Fibroblast of pulmonary artery (primary cell): ENCODE measurements at places on chromosomes 11 and 22.
A peak's percentile ranks its signal among the peaks of the same experiment; 100 is the strongest.

DNA sequence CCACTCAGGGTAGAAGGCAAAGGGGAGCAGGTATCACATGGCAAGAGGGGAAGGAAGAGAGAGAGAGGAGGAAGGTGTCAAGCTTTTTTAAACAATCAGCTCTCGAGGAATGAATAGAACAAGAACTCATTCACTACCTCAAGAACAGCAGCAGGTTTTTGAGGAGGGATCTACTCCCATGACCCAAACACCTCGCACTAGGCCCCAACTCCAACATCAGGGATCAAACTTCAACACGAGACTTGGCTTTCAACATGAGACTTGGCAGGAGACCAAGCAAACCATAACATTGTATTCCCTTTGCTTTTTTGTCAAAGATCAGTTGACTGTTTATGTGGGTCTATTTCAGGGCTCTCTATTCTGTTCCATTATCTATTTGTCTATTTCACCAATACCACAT lies 26.9 kb upstream of the APOBEC3A start:
- no peak for DNase-seq

GRCh38 chr11:8247312-8247711 lies 16.4 kb downstream of the LMO1 start:
- DNase-seq, result no peak

DNA sequence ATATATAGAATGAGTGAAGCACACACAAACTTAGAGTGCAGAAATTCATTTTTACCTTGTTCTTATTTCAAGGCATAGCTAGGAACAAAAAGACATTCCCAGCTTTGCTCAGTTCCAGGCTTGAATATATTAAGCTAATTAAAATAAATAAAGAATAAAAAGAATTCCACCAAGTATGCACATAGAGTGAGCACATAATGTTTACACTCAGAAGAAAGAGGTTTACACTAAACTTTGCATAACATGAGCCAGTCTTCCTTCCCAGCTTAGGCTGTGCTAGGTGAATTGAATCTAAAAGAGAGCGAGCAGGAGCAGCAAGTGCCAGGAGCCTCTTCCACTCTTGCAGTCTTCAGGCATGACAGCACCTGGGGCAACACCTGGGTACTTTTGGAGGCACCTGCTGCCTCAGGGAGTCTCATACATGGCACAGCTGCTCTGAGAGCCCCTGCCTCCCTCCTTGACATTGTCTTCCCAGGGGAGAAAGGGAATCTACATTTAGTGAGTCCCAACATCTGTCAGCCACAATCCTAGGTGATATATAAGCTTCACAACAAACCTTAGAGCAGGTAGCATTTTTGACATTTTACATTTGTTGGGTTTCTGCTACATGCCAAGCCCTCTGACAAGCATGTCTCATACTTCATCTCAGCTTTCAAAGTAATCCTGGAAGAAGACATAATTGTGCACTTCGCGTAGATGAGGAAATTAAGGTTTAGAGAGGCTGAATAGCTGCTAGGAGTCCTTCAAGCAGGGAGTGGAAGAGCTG lies 732.7 kb upstream of the TENM4 start:
- DNase-seq, result no peak

DNA sequence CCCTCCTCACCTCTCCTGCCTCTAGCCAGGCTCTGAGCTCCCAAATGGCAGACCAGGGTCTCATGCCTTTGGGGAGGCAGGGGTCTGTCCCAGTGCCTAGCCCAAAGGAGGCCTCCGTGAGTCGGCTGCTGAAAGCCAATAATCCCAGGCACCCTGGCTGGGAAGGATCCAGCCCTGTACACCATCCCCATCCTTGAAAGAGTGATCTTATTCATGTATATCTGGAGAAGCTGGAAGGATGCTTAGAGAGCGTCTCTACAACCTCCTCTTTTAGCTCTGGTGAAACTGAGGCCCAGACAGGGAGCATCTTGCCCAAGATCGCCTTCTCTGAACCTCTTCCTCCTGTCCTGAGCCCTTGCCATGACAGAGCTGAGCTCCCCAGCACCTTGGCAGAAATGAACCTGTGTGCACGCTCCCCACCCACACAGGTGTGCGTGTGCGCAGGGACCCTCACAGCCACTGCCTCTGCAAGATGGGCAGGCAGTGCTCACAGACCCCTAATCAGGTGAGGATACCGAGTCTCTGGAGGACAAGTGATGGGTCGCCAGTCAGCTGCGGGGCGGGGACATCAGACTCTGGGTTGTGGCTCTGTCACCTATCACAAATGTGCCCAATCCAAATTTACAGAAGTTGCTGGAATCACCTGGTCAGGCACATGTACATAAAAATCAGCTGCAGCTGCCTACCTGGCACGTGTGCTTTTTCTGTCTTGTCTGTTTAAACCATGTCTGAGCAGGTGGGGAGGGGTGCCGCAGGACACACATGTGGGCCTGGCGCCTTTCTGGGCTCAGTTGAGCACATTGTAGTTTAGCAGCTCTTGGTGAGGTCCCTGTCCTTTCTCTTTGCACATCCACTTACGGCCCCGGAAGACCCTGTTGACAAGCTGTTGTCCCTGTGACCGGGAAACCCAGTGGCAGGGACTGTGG lies 49.3 kb upstream of the WNT7B start:
- DNase-seq, result no peak

DNA sequence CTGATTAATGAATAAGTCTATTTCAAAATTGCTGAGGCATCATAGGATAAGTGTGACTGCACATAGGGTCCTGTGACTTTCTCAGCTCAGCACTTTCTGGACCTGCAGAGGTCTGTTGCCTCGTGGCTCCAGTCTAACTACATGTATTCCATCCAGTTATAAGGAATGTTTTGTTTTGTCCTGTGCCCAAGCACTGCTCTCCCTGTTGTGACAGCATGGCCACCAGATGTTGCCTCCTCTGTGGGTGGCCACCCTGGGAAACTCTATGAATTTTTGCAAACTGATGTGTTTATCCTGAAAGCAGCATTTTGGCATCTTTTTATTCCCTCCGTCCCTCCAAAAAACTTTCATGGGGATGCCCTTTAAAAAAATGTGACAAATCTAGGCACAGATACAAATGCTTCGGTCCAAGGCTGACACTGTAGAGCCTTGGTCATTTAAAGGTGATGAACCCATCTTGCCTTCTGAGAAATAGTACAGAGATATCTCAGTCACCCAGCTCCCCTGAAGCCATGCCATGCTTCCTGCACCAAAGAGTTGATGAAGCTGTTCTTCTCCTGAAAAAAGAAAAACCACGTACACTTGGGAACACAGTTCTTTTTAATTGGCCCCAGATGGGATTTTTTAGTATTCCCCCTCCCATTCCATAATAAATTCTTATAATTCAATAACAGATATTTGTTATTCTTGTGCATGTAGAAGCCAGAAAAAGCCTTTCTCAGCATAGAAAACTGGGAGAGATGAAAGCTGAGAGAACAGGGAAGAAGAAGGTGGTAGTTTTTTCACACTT lies 72.6 kb downstream of the CCDC34 start:
- DNase-seq, result no peak

DNA sequence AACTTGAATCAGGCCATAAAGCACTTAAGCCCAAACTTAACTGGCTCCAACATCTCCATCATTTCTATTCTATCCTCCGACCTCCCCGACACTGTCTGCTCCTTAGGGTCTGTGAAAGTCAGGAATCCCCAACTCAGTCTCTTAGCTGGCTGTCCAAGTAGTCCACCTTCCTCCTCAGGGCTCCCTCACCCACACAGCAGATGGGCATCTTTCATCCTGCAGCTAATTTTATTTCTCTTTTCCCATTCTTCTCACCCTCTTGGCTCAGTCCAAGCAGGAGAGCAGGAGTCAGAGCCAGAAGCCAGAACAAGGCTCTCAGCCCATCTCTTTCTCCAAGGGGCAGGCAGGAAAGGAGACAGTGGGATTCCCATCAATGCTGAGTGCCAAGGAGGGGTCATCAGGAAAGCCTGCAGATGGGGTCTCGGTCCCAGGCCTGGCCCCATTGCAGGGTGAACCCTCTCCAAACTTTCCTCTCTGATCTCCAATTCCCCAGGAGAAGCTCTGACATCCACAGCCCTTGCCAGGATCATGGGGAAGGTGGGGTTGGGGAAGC lies 40.4 kb upstream of the JAM3 start:
- DNase-seq, result no peak

DNA sequence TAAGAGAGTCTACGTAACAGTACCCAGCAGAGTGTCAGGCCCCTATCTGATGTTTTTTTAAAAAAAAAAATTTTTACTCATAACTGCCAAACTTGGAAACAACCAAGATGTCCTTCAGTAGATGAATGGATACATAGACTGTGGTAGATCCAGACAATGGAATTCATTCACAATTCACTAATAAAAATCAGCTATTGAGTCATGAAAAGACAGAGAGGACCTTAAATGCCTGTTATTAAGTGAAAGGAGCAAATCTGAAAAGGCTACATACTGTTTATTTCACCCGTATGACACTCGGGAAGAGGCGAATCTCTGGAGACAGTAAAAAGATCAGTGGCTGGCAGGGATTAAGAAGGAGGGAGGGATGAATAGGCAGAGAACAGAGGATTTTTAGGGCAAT lies 541.4 kb upstream of the TENM4 start:
- no peak for DNase-seq

- DNase-seq, result peak; percentile 98
Measured at GRCh38 chr11:57434640-57435546, 8.0 kb upstream of the SLC43A3 start.

DNA sequence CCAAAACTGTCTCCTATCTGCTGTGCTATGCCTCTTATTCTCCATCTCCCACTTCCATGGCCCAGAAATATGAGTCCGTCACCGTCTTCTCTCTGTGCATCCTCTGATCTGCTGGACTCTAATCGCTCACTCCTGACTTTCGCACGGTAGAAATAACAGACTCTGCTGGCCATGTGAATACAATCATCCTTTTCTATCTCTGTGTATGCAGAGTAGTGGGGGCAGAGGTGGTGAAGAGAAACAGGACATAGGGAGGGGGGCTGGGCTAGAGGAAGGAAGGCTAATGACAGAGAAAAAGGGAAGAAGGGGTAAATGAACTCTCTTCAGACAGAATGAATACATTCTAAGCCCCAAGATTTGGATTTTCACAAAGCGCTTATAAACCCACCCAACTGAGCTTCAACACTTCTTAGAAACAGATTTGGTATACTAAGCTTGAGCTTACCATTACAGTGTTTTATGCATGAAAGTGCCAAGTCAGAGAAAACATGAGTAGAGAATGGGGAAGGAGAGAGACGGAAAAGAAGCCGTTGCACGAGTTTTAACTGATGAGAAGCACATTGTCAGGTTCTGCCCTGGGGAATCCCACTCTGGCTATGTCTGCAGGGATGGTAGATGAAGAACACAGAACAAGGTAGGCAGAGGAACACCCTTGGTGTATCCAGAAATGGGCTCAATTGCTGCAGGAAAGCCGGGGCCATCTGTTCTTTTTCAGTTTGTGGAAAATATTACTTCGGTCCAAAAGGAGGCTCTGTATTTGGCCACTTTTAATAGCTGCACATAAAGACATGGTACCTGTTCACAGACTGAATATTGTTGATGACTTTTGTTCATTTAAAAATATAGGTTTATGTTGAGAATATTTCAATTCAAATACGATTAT lies 324.7 kb downstream of the ETS1 start:
- DNase-seq, result no peak

- no peak for DNase-seq
Measured at GRCh38 chr11:76397383-76397782, 16.3 kb downstream of the GVQW3 start.

DNA sequence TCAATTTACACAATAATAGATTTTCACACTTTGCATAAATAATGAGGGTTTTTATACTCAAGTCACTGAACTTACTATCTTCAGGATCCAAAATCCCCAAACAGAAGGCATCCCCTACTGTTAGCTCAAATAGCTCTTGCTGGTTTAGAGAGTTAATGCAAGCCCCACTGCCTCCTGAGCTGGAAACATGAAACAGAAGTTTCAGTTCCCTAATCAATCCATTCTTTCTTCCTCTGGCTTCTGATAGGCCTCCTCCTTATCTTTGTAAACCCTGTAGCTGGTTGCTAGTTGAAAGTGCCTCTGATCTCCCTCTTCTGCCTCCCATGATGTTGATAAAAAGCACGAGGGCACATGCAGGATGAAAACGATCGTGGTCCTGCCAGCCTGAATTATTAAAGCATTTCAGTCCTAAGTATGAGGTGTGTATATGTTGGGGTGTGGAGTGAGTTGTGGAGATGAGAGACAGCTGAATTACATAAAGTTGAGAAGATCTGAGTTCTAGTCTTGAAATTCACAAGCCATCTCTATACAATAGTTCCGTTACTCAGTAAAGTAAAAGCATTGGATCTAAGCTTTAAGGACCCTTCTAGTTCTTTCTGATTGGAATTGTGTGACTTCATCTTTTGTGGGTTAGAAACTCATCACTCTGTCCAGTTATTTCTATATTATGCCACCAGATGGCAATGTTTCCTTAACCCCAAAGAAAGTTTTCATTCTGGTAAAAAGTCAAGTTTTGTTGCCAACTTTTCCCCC lies 35.0 kb upstream of the EHF start:
- peak; percentile 81 for DNase-seq

- no peak for DNase-seq
Measured at GRCh38 chr11:8368772-8369171, 105.1 kb upstream of the LMO1 start.

- DNase-seq, result no peak
Measured at GRCh38 chr11:65958291-65958690, 3.2 kb upstream of the SART1 start.

DNA sequence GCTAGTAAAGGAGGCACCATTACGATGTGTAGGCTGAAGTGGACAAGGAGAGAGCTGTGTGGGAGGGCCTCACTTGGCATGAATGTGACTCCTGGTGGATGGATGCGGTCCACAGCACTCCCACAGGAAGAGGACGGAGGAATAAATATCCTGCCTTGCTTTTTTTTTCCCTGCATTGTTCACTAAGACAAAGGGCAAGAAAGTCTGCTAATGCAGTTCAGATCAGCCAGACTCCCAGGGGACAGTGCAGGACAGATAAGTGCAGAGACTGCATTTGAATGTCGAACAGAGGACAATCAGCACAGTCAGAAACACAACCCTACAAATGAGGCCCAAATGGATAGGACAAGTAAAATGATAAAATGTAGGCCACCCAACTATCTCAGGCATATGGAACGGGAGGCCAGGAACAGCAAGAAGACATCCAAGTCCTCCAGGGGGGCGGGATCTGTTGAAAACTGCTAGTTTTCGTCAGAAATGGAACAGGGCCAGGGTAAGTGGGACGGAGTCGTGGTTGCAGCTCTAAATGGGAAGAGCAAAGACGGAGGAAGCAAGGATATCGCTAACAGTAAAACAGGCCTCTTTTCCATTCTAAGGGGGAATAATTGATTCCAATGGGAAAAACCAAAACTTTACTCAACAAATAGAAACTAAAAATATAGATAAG lies 25.2 kb upstream of the OR8B8 start:
- DNase-seq, result peak; percentile 88

DNA sequence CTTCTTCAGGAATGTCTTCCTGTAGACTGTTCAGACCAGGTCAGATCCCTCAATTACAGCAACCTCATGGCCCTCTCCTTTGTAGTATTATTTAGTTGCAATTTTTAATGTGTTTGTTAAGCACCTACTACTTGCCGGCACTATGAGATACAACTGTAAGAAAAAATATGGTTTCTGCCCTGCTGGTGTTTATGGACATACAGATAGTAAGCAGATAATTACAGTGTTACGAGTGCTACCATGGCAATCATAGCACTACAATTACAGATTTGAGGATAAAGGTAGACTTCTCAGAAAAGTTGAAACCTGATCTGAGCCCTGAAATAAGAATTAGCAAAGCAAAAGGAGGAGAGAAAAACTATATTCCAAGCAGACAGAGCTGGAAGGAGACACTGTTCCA lies 2.8 kb downstream of the LRRC51 start:
- no peak for DNase-seq

- DNase-seq, result no peak
Measured at GRCh38 chr11:28763876-28764275, 655.7 kb downstream of the METTL15 start.

- no peak for DNase-seq
Measured at GRCh38 chr11:125931116-125931515, 14.7 kb upstream of the VSIG10L2 start.

GRCh38 chr11:68118706-68119448 lies 2.3 kb downstream of the CHKA start:
- DNase-seq, result no peak
